ENCODE measurements at places on chromosomes 5 and 9.

DNA sequence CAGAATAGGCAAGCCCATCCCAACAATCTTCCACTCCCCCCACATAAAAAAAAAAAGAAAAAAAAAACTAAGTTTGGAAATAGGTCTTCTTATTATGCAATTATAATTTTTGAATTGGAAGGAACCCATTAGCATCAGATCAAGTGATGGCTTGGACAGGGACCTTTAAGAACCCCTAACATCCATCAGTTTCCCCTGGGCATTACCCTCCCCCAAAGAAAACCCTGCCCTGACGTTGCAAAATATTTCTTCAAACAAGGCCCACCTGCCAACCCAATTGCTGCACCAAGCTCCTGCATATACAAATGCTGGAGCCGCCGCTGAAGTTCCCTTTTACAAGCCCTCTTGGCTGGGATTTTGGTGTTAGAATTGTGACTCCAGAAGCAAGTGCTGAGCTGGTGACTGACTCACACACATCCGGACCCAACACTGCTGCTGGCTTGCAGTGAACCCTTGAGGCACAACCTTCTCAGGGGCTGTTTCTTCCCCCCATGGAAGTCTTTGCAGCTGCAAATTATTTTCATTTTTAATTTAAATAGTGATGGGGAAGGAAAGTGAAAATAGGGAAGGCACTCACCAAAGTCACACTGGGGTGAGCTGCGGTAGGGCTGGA, 56.1 kb upstream of the AFAP1L1 start:
- no peak for DNase-seq

- DNase-seq: peak; percentile 10
These were observed 144.8 kb upstream of the PIK3R1 start for GRCh38 chr5:68070591-68071281.

DNA sequence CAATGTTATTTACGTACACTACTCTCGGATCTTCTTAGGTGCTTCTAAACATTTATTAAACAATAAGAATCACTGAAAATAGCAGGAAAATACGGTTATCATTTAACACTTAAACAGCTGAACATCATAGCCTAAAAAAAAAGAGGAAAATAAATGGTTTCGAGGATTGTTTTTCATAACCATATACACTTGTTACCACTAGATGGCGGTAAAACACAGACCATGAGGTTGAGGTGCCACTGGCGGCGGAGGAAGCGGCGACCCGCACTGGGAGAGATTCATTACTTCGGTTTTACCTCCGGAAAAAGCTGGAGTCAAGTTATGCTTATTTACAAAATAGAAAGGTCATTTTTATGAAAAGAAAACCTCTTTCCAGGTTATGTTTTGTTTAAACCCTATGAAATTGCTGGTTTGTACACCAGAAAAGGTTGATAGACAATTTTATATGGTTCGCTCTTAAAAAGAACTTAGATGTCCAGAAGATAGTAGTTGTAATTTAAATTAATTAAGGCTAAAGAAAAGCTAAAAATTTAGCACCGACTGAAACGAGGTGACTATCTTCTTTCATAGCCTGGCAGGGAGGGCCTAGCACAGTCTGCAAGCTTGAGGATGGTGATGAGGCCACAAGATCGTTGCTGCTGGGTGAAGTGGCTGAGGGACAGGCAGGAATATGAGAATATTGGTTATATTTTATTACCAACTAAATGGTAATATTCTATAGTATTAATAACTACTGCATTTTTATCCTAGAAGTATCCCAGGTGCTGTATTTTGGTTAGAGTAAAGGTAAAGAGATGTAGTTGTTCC, 605.7 kb downstream of the RAB3C start:
- DNase-seq: peak; percentile 78

DNA sequence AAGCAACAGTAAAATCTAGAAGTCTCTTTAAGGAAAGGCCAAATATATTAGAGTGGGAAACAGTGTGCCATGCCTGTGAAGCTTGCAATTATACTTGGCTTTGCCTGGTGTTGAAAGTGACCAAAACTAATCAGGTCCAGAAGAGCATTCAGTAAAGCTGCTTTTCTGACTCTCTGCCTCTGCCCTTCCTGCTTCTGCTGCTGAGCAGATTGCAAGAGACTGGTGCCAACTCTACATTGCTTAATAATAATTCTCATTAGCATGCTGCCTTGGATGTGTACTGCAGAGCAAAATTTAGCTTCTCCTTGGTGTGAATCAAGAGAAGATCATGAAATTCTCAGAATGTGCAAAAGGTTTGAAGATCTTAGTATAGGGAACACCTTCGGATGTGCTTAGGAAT, 120.4 kb upstream of the RFX3 start:
- DNase-seq: no peak

DNA sequence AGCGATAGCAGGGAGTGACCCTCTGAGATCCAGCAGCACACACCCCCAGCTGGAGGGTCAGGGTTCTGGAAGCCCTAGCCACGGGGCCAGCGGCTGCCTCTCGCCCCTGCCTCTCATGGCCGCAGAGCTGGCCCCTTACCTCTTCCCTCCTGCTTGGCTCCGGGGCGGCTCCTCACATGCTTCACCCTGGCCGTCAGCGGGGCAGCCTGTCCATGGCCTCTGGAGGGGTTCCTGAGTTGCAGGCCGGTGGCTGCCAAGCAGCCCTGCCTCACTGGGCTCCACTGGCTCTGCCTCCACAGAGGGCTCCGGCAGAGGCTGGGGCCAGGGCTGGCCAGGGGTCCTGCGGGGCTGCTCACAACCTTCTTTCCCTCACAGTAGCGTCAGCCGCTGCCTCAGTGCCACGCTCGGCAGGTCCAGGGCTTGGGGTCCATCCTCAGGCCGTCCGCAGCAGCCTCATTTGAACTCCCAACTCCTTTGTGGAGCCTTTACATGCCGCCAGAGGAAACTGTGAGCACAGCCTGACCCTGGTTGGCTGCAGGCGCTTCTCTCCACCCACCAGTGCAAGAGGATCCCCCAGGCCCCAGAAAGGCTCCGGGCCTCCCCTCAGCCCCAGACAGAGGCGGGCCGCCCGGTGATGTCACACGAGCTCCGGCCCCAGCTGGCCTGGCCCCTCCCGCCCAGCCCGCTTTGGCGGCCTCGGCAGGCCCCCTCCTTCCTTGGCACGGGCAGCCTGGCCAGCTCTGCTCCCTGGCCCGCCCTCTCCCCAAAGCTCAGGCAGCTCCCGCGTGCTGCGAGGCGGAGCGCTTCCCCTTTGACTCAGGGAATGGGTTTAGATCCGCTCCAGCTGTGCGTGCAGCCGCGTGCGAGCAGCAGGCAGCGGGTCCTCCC, at the start of gene ANGPTL2:
ANGPTL2 (minus strand) TSS at position 460 of the 888 bp plus-strand sequence. CDS start 13,904 bp downstream, outside the sequence.
- DNase-seq: peak; percentile 46

- no peak for DNase-seq
These were observed 13.4 kb upstream of the ZDHHC21 start for GRCh38 chr9:14706530-14707140.

DNA sequence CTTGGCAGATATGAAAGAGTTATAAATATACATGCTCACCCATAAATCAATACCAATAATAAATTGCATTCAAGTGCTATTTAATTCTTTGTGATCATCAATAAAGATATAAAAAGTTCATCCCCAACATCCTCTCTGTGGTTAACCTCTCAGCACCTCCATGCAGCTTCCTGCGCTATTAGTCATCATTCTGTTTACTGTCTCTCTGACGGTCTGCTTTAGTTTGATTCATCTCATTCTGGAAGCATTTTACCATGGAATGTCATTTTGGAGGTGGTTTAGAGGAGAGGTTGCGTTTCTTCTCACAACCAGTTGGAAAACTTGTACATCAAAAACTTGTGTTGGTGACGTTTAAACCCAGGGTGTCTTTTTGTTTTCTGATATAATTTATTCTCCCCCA, 486.6 kb downstream of the BRINP1 start:
- no peak for DNase-seq

- no peak for DNase-seq
These were observed 14.5 kb downstream of the BRD9 start for GRCh38 chr5:878125-878524.

GRCh38 chr5:43581398-43581797, 21.6 kb upstream of the NNT start:
- DNase-seq: no peak

GRCh38 chr9:4829969-4830368, 37.2 kb downstream of the RCL1 start:
- no peak for DNase-seq

DNA sequence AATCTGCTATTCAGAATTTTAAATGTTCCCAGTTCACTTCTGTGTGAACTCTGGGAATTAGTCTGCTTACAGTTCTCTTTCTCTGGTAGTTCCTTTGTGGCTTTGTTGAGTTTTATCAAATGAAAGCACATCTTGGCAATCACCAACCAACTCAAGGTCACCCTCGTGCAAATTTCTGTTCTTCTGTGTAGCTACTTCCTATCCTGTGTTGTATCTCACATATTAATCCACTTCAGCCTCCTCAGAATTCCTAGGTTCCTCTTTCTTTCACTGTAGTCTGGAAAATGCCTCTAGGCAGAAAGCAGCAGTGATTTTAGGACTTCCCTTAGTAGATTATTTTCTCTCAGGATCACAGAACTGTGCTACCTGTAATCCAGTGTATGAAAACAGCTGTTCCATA, 100.3 kb downstream of the AUH start:
- no peak for DNase-seq

GRCh38 chr9:78295731-78296130, 1.2 kb upstream of the PSAT1 start:
- DNase-seq: no peak

GRCh38 chr9:2798423-2798822, 45.5 kb downstream of the PUM3 start:
- DNase-seq: no peak

- DNase-seq: no peak
These were observed 408.8 kb downstream of the ENC1 start for GRCh38 chr5:74231697-74232096.

DNA sequence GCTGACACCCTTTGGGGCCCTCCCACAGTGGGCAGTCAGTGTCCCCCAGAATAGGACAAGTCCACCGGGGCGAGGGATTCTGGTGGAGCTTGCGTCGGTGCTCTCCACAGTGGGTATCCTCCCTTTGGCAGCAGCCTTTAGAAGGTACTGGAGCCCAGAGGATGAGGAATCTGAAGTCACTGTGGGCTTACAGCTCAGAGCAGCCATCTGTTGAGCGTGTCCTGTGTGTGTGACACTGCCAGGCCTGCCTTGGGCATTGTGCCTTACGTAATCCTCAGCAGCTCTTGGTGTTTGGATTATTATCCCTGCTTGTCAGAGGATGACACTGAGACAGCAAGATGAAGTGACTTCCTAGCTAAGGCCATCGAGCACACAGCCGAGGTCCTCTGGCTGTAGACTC, 12.6 kb downstream of the URM1 start:
- no peak for DNase-seq

DNA sequence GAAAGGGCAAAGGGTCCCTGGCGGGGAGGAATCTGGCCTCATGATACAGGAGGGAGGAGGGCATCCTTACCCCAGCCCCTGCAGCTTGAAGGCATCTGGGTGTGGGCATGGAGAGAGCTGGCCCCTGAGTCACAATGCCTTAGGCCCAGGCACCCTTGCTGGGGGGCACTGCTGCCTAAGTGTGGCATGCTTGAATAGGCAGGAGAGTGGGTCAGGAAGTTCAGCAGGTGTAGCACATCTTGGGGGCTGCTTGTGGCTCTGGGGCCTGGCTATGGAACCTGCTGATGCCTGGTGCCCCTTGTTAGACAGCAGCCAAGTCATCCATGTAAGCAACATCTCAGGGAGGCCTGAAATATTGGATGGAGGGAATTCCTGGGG, 63.1 kb downstream of the HSPA4 start:
- no peak for DNase-seq

DNA sequence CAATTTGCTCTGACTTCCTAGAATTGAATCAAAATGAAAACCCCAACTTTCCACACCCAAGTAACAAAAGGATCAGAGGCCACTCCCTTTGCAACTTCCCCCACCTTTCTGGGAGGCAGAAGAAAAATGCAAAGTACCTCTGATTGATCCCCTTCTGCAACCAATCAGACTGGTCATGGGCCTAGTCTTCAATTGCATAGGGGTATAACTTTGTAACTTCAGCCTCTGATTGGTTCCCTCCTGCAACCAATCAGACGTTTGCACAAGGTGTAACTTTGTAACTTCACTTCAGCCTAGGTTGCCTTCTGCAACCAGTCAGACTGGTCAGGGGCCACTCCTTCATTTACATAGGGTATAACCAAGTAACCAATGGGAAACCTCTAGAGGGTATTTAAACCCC, 38.3 kb upstream of the CNOT6 start:
- DNase-seq: no peak

- DNase-seq: no peak
These were observed 14.8 kb upstream of the NR3C1 start for GRCh38 chr5:143418140-143418866.

GRCh38 chr5:123997462-123998215, 485.7 kb downstream of the CSNK1G3 start:
- DNase-seq: no peak

GRCh38 chr9:1100945-1101344, 50.8 kb downstream of the DMRT2 start:
- DNase-seq: peak; percentile 8

DNA sequence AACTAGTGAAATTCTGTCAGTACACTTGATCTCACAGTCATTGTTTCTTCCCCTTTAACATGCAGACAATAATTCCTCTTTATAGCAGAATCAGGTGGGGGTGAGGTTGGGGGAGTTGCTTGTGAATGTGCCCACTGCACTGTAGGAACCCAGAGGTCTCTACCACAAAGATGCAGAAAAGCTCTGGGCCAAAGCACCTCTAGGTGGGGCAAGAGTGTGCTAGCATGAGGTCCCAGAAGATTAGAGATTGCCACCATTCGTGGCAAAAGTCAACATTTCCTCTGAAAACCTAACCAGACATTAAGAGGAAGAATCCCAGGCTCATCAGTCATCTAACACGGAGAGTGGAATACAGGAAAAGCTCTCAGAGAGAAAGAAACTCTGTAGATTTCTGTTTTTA, 74.5 kb downstream of the PTCD2 start:
- peak; percentile 7 for DNase-seq

- DNase-seq: no peak
These were observed 99.6 kb downstream of the BASP1 start for GRCh38 chr5:17316970-17317459.

GRCh38 chr5:179827680-179828079, 7.0 kb downstream of the SQSTM1 start:
- DNase-seq: peak; percentile 85

- DNase-seq: no peak
These were observed 405.8 kb downstream of the FAM170A start for GRCh38 chr5:120035181-120035580.

DNA sequence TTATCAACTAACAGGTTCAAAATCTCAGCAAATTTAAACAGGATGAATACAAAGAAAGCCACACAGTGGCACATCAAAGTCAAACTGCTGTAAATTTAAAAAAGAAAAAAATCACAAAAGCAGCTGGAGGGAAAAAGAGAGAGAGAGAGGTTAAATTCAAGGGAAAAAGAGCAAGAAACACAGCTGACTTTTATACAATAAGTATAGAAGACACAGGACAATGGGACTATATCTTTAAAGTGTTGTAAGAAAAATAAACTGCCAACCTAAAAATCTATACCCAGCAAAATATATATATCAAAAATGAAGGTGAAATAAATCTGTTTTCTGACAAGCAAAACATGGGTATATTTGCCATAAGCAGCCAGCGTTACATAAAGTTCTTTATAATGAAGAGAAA, 261.5 kb downstream of the TLE1 start:
- DNase-seq: no peak

- DNase-seq: no peak
These were observed 55.7 kb downstream of the ARL15 start for GRCh38 chr5:54254482-54255198.

Data from activated CD4-positive, alpha-beta T cell treated with anti-CD3 and anti-CD28 coated beads for 36 hours (primary cell).